Activated CD4-positive, alpha-beta T cell treated with anti-CD3 and anti-CD28 coated beads for 1 hour (primary cell): ENCODE measurements at places on chromosomes 16 and 17.

GRCh38 chr16:11805556-11805955 is 8.5 kb upstream of the ZC3H7A start:
- DNase-seq = no peak

GRCh38 chr17:47757386-47757785 is 24.4 kb downstream of the TBX21 start:
- DNase-seq = no peak

GRCh38 chr16:65034915-65035314 is 86.9 kb downstream of the CDH11 start:
- no peak for DNase-seq

GRCh38 chr17:35546487-35546886 is 9.0 kb upstream of the SLFN12L start:
- DNase-seq = no peak

DNA sequence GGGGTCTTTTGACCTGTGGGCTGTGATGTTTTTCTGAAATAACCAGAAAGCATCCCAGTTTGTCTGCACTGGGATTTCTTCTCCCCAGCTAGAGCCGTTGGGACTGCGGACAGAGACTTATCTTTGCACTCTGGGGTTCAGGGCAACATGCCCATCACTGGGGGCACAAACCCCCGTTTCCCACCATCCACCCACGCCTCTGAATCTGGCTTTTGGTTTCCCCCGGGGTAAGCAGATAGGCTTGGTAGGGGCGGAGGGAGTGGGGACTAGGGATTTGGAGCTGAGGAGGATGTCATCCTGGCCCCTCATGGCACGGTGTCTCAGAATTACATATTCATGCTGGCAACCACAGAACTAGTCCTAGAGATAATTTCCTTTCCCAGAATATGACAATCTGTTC is 68.6 kb downstream of the CCDC182 start:
- DNase-seq = no peak

- DNase-seq = no peak
These were observed 927.6 kb upstream of the CDH8 start for GRCh38 chr16:62963846-62964245.

DNA sequence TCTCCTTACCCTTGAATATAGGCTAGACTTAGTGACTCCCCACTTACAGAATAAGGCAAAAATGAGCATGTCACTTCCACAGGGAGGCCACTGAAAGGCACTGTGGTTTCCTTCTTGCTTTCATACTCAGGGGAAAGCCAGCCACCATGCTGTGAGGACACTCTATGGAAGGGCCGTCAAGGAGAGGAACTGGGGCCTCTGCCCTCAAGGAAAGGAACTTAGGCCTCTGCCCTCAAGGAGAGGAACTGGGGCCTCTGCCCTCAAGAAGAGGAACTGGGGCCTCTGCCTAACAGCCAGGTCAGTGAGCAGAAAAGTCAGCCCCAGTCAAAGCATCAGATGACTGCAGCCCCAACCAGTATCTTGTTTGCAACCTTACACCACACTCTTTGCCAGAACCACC is 30.1 kb downstream of the VPS35 start:
- no peak for DNase-seq

GRCh38 chr17:8125154-8125946 is 1.4 kb upstream of the HES7 start:
- peak; percentile 82 for DNase-seq

GRCh38 chr17:79508291-79508716 is 102.5 kb downstream of the RBFOX3 start:
- DNase-seq = no peak

- no peak for DNase-seq
These were observed 58.1 kb upstream of the GOT2 start for GRCh38 chr16:58792188-58792587.

GRCh38 chr17:57873261-57874057 is 23.6 kb upstream of the MRPS23 start:
- no peak for DNase-seq

- DNase-seq = no peak
These were observed 18.9 kb downstream of the NUP93 start for GRCh38 chr16:56748826-56749225.

GRCh38 chr17:81341516-81342268 is 46.6 kb upstream of the SLC38A10 start:
- DNase-seq = no peak
